Mesothelial cell of epicardium (in vitro differentiated cells): ENCODE measurements at places on chromosomes 11 and 22. TPM values are rescaled to one million over a fixed set of nuclear protein-coding genes. Genes with fewer than 3 reads are reported as not detected.
A peak's percentile ranks its signal among the peaks of the same experiment; 100 is the strongest.

The TIMP3 gene
- total RNA-seq = 65.9 to 68.2 TPM (median 67.2 TPM) in 3 replicates

The KCNK4 gene
- 0.22 to 0.58 TPM (median 0.27 TPM) in 3 replicates for total RNA-seq

GRCh38 chr11:47917599-47918369, 62.6 kb upstream of the PTPRJ start:
- peak; percentile 35 for DNase-seq

GRCh38 chr11:78230161-78230877, 41.6 kb downstream of the USP35 start:
- no peak for DNase-seq

GRCh38 chr11:35986947-35987346, 43.1 kb downstream of the LDLRAD3 start:
- no peak for DNase-seq

DNA sequence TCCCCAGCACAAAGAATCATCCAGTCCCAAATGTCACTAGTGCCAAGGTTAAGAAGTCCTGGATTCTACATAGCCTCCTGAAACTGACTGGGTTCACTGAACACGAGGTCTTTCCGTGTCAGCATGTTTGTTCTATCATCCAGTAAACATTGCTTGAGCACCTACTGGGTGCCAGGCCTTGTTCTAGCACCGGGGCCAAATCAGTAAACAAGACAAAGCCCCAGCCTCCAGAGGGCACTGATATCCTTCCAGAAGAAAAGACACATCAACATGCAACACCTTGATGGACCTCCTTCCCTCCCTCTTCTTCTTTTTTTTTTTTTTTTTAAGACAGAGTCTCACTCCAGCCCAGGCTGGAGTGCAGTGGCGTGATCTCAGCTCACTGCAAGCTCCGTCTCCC, 26.9 kb downstream of the TPST2 start:
- no peak for DNase-seq

GRCh38 chr11:116432301-116432700, 340.5 kb downstream of the BUD13 start:
- no peak for DNase-seq

DNA sequence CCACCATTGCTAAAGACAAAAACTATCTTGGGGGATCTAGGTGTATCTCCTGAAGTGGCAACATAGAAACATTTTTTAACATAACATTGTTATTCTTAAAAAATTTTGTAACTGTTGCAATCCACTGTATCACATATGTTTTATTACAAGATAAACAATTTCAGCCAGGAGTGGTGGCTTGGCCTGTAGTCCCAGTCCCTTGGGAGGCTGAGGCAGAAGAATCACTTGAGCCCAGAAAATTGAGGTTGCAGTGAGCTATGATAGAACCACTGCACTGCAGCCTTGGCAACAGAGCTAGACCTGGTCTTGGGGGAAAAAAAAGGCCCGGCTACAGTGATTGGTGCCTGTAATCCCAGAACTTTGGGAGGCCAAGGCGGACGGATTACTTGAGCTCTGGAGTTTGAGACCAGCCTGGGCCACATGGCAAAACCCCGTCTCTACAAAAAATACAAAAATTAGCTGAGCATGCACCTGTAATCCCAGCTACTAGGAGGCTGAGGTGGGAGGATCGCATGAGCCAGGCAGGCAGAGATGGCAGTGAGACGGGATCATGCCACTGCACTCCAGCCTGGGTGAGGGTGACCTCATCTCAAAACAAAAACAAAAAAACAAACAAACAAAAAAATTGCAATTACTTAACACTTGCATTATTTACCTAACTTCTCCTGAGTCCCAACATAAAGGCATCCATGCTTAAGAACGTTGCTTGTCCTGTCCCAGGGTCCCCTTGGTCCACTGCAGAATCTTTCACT, 1.5 kb upstream of the DEPDC5 start:
- no peak for DNase-seq
